HT1080 (cell line): ENCODE measurements at places on chromosomes 5 and 9. TPM values are rescaled to one million over a fixed set of nuclear protein-coding genes. Genes with fewer than 3 reads are reported as not detected.

DNA sequence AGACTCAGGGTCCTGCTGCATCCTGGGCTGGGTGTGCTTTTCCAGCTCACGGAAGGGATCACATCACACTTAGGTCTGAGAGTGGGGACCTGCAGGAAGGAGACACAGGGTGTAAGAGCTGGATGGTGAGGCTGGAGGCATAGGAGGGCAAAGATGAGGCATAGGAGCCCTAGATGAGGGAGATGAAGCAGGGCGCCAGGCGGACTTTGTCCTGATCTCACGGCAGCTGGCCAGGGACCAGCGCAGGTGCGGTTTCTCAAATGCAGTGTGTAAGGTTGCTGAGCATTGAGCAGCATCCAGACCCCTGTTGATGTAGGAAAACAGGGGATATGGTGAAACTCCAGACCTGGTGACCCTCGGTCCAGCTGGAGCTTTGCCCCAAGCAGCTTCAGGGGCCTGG is 156.5 kb downstream of the PSAT1 start:
- DNase-seq = no peak

GRCh38 chr9:71984831-71985281 is 73.4 kb downstream of the C9orf85 start:
- no peak for DNase-seq

GRCh38 chr5:91865915-91866314 is 482.8 kb upstream of the ARRDC3 start:
- no peak for DNase-seq

Gene IRX2
- 10.8 and 11.4 TPM in 2 replicates for total RNA-seq

DNA sequence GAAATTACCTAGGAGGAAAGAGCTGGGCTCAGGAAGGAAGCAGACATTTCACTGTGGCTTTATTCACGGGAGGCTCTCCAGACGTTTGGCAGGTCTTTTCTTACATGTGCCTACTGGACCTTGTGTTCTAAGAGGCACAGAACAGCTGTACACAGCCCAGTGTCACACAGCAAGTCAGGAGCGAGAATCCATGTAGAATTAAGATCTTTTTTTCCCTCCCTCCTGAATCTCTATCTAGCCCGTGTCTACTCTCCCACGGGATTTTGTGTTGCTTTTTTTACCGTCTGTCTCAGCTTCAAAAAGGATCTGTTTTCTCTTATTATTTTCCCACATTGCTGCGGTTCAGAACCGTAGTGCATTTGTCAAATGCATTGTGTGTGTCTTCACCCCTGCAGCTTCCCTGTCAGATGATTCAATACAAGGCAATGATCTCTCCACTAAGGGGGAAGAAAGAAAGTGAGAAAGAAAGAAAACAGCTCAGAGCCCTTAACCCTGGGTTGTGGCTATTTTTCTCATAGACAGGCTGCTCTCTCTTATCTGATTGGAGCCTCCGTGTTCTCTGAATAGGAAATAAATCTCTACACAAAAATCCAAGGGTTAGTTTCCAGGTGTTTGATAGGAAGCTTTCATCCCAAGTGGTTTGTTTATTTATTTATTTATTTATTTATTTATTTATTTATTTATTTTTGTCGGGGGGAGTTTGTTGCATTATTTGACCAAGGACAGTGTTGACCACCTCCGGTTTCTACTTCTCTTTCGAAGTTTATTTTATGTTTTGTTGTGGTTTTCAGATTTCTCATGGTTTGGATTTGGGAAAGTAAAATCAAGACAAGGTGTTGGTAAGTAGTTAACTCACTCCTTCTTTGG is 191.0 kb downstream of the NTRK2 start:
- DNase-seq = no peak
